ENCODE measurements at places on chromosomes 13 and 19. TPM values are rescaled to one million over a fixed set of nuclear protein-coding genes. Genes with fewer than 3 reads are reported as not detected.
A peak's percentile ranks its signal among the peaks of the same experiment; 100 is the strongest.

DNA sequence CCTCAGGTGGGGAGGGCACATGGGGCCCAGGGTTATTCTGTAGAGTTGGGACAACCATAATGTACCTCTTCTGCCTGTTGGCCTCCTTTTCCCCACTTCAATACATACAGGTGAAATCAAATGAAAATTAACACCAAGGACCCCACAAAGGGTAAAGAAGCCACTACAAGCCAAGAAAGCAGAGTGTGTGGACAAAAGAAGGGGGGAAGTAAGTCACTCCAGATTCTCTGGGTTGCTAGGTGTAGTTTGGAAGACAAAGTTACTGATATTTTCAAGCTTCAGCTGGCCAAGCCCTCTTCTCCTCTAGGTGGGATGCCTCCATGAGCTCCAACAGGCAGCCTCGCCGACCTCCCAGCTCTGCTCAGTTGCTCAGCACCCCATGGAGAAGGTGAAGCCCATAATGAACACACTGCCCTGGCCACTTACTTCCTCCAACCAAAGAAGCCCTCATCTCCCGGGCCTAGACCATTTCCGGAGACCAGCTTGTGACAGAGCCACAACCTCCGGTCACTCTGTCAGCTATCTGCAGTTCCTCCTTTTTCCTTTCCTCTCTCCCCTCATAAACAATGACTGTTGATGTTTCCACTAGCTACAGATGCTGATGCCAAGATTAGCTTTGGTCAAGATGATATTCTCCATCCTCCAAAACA, 66.8 kb upstream of the MED4 start:
- H3K27ac ChIP-seq, result peak overlapping the region; percentile 14
- no peaks in the 10 kb centered on the region for H3K27me3 ChIP-seq
- H3K4me3 ChIP-seq, result no peak overlapping the region

DNA sequence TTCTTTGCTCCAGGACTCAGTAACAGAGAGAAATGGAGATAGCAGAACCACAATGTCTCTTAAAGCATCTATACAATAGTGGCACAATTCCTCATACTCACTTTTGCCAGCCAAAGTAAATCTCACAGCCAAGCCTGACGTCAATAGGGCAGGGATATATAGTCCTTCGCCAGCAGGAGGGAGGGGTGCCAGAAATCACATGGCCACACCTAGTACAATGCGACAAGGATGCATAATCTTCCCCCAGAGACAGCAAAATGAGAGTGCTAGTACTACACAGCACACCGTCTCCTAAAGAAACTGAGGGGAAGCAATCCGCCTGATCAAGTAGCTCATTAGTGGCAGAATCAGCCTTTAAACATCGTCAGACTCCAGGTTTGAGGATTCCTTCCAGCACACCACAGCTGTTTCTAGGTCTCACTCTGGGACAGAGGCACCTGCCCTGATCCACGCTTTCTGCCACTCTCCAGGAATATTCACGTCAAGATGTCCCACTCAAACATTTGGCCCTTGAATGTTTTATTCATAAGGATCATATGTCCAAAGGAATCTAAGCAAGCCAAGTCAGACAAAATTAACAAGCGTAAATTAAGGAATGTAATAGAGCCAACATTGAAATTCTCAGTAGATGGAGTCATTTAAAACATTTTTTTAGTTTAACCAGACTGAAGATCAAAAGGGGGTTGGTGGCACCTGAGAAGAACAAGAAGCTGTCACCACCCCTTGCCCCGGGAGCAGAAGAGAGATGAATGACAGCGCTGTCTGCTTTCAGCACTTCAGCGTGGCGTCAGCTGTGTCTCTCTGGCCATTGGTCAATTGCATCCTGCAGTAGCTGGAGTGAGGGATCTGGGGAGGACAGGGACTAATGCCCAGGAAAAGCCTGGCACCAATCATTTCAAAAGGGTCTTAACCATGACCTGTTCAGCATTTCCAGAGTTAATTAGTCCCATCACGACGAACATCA, 63.5 kb upstream of the SERP2 start:
- H3K4me3 ChIP-seq, result no peak overlapping the region
- no peaks in the 10 kb centered on the region for H3K36me3 ChIP-seq
- peak; percentile 60 for DNase-seq
- peaks cover 23% of the 10 kb centered on the region for H3K4me1 ChIP-seq

GRCh38 chr19:54806516-54806838, 3.1 kb downstream of the KIR2DL4 start:
- no peak for DNase-seq
- no peaks in the 10 kb centered on the region for H3K4me1 ChIP-seq
- H3K27me3 ChIP-seq, result no peaks in the 10 kb centered on the region
- no peak overlapping the region for H3K27ac ChIP-seq
- no peaks in the 10 kb centered on the region for H3K36me3 ChIP-seq
- no peak overlapping the region for H3K4me3 ChIP-seq

GRCh38 chr19:6431891-6432290, 1.7 kb downstream of the SLC25A41 start:
- no peaks in the 10 kb centered on the region for H3K36me3 ChIP-seq
- no peaks in the 10 kb centered on the region for H3K4me1 ChIP-seq
- no peak overlapping the region for H3K4me3 ChIP-seq
- no peak overlapping the region for H3K27ac ChIP-seq

GRCh38 chr19:46762245-46762890, 16.1 kb upstream of the STRN4 start:
- no peak for DNase-seq
- no peak overlapping the region for H3K27ac ChIP-seq
- H3K4me1 ChIP-seq, result peaks cover 9% of the 10 kb centered on the region
- no peaks in the 10 kb centered on the region for H3K36me3 ChIP-seq
- H3K4me3 ChIP-seq, result no peak overlapping the region
- H3K27me3 ChIP-seq, result no peaks in the 10 kb centered on the region

GRCh38 chr13:26999499-26999898, 172.1 kb downstream of the USP12 start:
- no peak overlapping the region for H3K27ac ChIP-seq
- H3K4me1 ChIP-seq, result no peaks in the 10 kb centered on the region
- no peak for DNase-seq
- no peak overlapping the region for H3K4me3 ChIP-seq

DNA sequence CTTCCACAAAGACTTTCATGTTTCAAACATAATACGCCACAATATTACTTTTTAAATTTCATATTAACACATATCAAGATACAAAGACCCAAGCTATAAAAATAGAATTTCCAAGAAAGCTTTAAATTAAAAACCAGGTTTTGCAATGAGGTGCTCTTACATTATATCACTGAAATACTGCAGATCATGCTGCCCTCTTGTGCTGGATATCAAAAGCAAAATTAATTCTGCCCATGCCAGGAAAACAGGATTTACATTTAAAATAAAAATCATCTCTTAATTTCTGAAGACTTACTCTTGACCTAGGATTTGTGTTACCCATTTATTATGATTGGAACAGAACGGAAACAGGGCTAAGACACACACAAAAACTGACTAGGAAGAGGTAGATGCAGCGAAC, 145.0 kb downstream of the ABCC4 start:
- DNase-seq, result peak; percentile 60
- H3K27ac ChIP-seq, result no peak overlapping the region
- no peaks in the 10 kb centered on the region for H3K27me3 ChIP-seq
- H3K4me1 ChIP-seq, result peaks cover 6% of the 10 kb centered on the region
- no peak overlapping the region for H3K4me3 ChIP-seq
- no peaks in the 10 kb centered on the region for H3K36me3 ChIP-seq

- no peaks in the 10 kb centered on the region for H3K27me3 ChIP-seq
- H3K4me3 ChIP-seq, result no peak overlapping the region
- no peak for DNase-seq
- no peaks in the 10 kb centered on the region for H3K4me1 ChIP-seq
- no peaks in the 10 kb centered on the region for H3K36me3 ChIP-seq
Observed at GRCh38 chr13:66415444-66415843, 814.7 kb downstream of the PCDH9 start.

GRCh38 chr19:4337906-4338440, 654 bp downstream of the STAP2 start:
- peak overlapping the region; percentile 78 for H3K27ac ChIP-seq
- H3K4me3 ChIP-seq, result peak overlapping the region; percentile 50
- H3K4me1 ChIP-seq, result peaks cover 23% of the 10 kb centered on the region
- H3K36me3 ChIP-seq, result no peaks in the 10 kb centered on the region
- H3K27me3 ChIP-seq, result no peaks in the 10 kb centered on the region
- peak; percentile 33 for DNase-seq

DNA sequence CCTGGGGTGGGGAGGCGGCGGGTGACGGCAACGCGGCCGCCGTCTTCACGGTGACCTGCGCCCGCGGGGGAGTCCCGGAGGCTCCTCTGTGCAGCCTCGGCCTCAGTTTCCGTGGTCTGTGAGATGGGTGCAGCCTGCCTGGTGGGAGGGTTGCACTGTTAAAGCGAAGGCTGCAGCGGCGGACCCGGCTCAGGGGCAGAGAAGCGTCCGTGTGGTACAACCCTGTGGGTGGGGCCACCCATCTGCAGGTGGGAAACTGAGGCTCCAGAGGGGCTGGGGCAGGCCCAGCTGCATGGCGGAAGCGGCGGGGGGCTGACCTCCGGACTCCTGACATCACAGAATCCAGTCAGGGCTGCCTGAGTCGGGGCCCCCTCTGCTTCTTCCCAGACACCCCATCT, 481 bp downstream of the FGF22 start:
- H3K36me3 ChIP-seq, result peaks cover 8% of the 10 kb centered on the region
- H3K27me3 ChIP-seq, result peaks cover 10% of the 10 kb centered on the region
- H3K4me1 ChIP-seq, result peaks cover 17% of the 10 kb centered on the region
- peak overlapping the region; percentile 73 for H3K27ac ChIP-seq

DNA sequence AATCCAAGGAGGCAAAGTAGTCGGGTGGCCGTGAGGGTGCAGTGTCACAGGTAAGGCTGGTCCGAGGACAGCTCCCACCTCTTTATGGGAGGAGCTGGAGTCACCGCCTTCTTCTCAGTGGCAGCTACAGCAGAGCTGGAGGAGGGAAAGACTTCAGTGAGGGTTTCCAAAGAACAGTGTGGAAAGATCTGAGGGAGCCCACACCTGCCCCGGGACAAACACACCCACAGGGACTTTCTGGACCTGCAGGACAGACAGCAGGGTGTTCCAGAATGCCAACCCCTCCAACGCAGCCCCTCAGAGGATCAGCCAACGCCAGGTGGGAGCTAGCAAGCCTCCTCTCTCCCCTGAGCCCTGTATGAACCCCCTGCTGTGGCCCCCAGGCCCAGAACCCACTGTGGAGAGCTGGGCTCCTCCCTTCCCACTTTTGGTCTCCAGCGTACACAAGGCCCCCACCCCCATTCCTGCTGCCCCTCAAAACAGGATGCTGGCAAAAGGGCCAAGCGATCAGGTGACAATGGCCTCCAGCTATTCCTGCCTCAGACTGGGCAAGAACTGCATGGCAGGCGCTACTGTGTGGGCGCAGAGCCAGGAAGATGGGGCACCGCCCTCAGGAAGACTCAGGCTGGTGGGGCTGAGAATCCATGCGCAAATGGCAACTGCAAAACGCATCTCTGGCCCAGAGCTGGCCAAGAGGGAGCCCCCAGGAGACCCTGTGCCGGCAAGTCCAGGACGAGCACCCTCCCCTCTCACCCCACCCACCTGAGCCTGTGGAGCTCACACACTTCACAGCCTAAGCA, 3.5 kb upstream of the CD320 start:
- no peak overlapping the region for H3K4me3 ChIP-seq
- peaks cover 23% of the 10 kb centered on the region for H3K4me1 ChIP-seq
- peaks cover 72% of the 10 kb centered on the region for H3K36me3 ChIP-seq
- no peak for DNase-seq
- H3K27ac ChIP-seq, result no peak overlapping the region

DNA sequence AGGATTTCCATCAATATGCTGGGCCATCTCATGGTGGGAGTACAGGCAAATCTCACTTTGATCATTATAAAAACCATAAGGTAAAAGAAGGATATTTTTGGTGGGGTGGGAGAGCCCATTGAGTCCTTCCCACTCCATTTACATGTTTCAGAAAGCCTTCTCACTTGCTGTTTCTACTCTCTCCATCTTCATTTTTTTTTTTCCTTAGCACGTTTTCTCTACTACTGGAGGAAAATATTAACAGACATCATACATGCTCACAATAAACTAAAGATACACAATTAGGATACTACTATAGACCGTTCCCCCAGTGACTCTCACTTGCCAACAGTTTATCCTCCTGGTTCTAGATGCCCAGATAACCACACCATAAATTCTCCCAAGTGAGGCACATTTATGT, 1.8 kb upstream of the AKAP8 start:
- no peak for DNase-seq
- H3K27ac ChIP-seq, result no peak overlapping the region
- no peaks in the 10 kb centered on the region for H3K27me3 ChIP-seq
- no peaks in the 10 kb centered on the region for H3K36me3 ChIP-seq
- peaks cover 33% of the 10 kb centered on the region for H3K4me1 ChIP-seq
- no peak overlapping the region for H3K4me3 ChIP-seq

DNA sequence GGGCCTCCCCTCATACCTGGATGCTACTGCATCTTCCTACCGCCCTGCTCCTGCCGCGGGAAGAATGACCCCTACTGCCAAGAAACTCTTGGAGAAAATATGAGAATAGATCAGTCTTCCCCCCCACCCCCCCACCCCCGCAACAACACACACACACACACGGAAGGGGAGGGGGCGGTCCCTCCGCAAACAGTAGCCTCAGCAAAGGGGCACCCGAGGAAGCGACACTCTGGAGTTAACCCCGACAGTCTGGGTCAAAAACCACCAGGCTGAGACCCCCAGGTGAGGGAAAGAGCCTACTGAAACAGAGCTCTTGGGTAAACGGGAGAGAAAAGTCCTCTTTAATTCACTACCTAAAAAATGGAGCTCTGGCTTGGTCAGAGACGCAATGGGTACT, 1.2 kb downstream of the MED26 start:
- H3K27me3 ChIP-seq, result no peaks in the 10 kb centered on the region
- DNase-seq, result peak; percentile 33
- peak overlapping the region; percentile 98 for H3K27ac ChIP-seq
- H3K36me3 ChIP-seq, result peaks cover 34% of the 10 kb centered on the region
- H3K4me3 ChIP-seq, result peak overlapping the region; percentile 95

- H3K27me3 ChIP-seq, result no peaks in the 10 kb centered on the region
- no peak for DNase-seq
- H3K4me3 ChIP-seq, result no peak overlapping the region
- H3K4me1 ChIP-seq, result peaks cover 40% of the 10 kb centered on the region
Observed at GRCh38 chr19:41305927-41306793, 3.8 kb upstream of the CCDC97 start.

DNA sequence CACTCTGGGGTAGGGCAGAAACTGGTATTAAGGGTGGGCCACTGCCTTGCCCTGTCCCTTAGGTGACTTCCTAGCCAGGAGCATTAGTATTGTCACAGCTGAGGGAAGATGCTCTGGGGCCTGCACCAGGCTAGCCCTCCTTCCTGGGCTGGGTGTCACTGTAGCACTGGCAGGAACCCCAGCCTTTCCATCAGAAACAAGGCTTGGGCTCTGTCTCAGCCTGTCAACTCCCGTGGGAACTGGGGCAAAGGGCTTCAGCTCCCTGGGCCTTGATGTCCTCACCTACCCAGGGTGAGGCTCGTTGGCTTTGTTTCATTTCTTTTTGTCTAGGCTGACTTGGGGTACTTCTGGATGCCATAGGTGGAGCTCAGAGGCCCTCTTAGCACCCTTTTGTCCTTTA, 18.0 kb downstream of the PAF1 start:
- H3K4me3 ChIP-seq, result no peak overlapping the region
- peaks cover 7% of the 10 kb centered on the region for H3K4me1 ChIP-seq
- H3K27ac ChIP-seq, result peak overlapping the region; percentile 91
- DNase-seq, result no peak
- H3K27me3 ChIP-seq, result no peaks in the 10 kb centered on the region
- peaks cover 98% of the 10 kb centered on the region for H3K36me3 ChIP-seq

GRCh38 chr19:5397804-5398692, 57.2 kb upstream of the ZNRF4 start:
- H3K4me3 ChIP-seq, result no peak overlapping the region
- no peak for DNase-seq
- no peaks in the 10 kb centered on the region for H3K4me1 ChIP-seq
- H3K27me3 ChIP-seq, result peaks cover 93% of the 10 kb centered on the region
- H3K36me3 ChIP-seq, result no peaks in the 10 kb centered on the region

The PSG3 gene
- not detected for polyA plus RNA-seq

The AP1M2 gene
- 116 TPM for polyA plus RNA-seq

The ZNF541 gene
- 0.08 TPM for polyA plus RNA-seq

The TEX101 gene
- polyA plus RNA-seq, result 0.28 TPM

The ZNF880 gene
- polyA plus RNA-seq, result 10.4 TPM

The PSG1 gene
- not detected for polyA plus RNA-seq

The SIGLECL1 gene
- not detected for polyA plus RNA-seq

The CADM4 gene
- 14.2 TPM for polyA plus RNA-seq

Data from stomach (tissue), 19 donors.